ENCODE measurements at places on chromosomes 13 and 19. TPM values are rescaled to one million over a fixed set of nuclear protein-coding genes. Genes with fewer than 3 reads are reported as not detected.

DNA sequence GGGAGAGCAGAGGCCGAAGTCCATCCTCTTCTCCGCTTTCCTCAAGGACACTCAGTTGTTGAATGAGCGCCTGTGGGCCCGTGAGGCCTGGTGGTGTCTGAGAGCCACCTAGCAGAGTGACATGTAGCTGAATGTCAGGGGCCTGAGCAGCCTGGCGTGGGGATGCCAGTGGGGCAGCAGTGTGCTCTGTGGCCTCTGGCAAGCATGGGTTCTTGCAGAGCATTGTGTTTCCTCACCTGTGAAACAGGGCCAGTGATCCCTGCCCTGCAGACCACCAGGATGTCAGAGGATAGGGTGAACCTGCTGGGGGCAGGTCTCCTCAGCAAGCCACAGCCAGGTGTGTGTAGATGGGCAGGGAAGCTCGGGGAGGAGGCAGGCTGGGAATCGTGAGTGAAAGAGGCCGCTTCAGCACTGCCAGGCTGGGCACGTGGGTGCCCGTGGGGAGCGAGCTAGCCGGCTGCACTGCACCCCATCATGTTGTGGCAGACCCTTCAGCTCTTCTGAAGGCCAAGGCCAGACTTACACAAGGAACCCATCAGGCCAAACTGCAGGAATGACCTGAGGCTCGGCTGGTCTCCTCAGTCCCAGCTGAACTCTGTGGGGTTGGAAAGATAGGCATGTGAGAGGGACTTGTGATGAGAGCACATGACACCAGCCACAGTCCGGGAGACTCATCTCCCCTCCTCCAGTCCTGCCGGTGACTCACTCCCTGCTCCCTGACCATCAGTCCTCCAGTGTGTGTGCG lies 5.0 kb downstream of the PPP1R37 start:
- DNase-seq: no peak

DNA sequence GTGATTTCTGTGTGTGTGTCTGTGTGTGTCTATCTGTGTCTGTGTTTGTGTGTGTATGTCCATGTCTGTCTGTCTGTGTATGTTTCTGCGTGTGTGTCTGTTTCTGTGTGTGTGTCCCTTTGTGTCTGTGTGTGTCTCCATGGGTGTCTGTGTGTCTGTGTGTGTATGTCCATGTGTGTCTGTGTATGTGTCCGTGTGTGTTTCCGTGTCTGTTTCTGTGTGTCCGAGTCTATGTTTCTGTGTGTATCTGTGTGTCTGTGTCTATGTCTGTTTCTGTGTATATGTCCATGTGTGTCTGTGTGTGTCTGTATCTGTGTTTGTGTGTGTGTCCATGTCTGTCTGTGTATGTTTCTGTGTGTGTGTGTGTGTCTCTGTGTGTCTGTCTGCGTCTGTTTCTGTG lies 276.3 kb upstream of the SOX1 start:
- DNase-seq: no peak

GRCh38 chr19:3056417-3057088 lies 5.7 kb downstream of the TLE5 start:
- DNase-seq: no peak

- no peak for DNase-seq
Measured at GRCh38 chr13:52878831-52879230, 30.4 kb upstream of the PCDH8 start.

- no peak for DNase-seq
Measured at GRCh38 chr13:78228211-78228610, 309.6 kb upstream of the EDNRB start.

GRCh38 chr19:8515317-8515716 lies 1.4 kb upstream of the ZNF414 start:
- DNase-seq: no peak

GRCh38 chr19:51546107-51546649 lies 14.7 kb upstream of the SIGLEC6 start:
- DNase-seq: no peak

GRCh38 chr13:108120302-108120701 lies 95.0 kb downstream of the LIG4 start:
- no peak for DNase-seq

GRCh38 chr19:41495589-41495988 lies 52.6 kb downstream of the ERICH4 start:
- no peak for DNase-seq

- no peak for DNase-seq
Measured at GRCh38 chr19:5617080-5617479, 5.5 kb downstream of the SAFB2 start.

GRCh38 chr13:40598569-40598968 lies 67.9 kb downstream of the FOXO1 start:
- DNase-seq: no peak

GRCh38 chr13:29716493-29716892 lies 121.0 kb upstream of the SLC7A1 start:
- no peak for DNase-seq

GRCh38 chr19:805166-805551 lies 7.9 kb downstream of the PTBP1 start:
- DNase-seq: no peak

DNA sequence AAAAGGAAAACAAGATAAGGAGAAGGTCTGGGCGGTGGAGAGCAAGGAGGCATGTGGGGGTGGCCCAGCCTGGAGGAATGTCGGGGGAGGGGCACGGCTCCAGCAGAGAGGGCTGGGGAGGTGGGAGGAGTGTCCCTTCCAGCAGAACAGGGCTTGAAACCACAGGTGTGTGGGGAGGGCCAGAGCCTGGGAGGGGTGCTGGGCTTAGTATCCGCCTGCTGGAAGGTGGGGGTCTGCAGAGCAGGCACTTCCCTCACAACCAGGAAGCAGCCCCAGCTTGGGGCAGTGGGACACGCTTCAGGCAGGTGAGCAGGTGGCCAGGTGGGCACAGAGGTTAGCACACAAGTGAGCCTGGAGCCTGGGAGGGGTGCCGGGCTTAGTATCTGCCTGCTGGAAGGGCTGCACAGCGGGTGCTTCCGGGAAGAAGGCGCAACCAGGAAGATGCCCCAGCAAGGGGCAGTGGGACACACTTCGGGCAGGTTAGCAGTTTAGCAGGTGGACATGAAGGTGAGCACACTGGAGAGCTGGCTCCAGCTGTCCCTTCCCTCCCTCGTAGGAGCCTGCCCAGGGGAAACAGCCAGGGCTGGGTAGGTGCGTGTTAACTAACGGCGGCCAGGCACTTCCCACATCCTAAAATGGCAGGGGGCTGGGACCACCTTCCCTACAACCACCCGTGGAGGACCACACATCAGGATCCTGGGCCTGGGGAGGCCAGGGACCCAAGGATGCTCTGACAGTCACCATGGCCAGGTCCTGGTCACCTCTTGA lies 3.0 kb downstream of the GAS6 start:
- DNase-seq: peak; percentile 79

Gene UBAC2
- 61.8 TPM for total RNA-seq
